Adrenal gland (tissue), 19 donors: ENCODE measurements at places on chromosomes 12 and 14. TPM values are rescaled to one million over a fixed set of nuclear protein-coding genes. Genes with fewer than 3 reads are reported as not detected.
A peak's percentile ranks its signal among the peaks of the same experiment; 100 is the strongest.

GRCh38 chr14:69259527-69260189 lies at the start of gene GALNT16:
Gene GALNT16 (plus strand): TSS chr14:69260158. CDS start chr14:69260291, 133 bp downstream.
- DNase-seq, result no peak

DNA sequence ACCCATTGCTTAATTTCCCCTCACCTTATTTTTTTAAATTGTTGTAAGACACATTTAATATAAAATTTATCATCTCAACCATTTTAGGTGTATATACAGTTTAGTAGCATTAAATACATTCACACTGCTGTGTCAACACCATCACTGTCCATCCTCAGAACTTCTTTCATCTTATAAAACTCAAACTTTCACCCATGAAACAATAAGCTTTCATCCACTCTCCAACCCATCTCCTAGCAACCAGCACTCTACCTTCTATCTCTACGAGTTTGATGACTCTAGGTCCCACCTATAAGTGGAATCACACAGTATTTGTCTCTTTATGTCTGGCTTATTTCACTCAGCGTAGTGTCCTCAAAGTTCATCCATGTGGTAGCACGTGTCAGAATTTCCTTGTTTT lies 75.5 kb downstream of the TBX3 start:
- DNase-seq, result no peak

DNA sequence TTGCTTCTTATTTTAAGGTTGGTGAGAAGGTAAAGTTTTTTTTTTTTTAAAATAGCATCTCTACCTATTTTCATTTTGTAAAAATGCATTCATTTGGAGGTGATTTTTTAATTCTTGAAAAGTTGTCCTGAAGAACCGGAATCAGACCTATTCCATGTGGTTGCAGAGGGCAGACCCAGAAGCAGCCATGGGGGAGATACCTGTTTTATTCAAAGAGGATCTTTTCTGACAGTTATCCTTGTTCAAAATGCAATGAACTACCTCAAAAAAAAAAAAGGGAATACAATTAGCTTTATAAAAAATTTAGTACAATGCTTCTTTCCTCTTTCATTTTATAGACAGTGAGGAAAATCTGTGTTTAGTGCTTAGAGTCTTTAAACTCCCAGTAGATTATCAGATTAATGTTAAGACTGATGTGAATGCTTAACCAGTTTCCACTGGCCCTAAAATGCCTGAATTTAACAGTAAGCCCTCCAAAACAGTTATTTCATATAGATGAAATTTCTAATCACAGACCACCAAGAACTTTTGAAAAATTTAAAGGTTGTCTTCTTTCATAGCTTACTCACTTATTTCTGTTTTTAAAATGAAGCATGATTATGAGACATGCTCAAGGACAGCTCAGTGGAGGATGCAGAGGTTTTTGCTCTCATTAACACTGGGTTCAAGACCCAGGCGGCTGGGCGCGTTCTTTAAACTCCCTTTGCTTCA lies 8.6 kb upstream of the NEMF start:
- DNase-seq, result no peak

GRCh38 chr12:18320036-18320617 lies 58.8 kb downstream of the PIK3C2G start:
- DNase-seq, result peak; percentile 33

- no peak for DNase-seq
These were observed 8.5 kb downstream of the KLHL33 start for GRCh38 chr14:20427231-20428009.

DNA sequence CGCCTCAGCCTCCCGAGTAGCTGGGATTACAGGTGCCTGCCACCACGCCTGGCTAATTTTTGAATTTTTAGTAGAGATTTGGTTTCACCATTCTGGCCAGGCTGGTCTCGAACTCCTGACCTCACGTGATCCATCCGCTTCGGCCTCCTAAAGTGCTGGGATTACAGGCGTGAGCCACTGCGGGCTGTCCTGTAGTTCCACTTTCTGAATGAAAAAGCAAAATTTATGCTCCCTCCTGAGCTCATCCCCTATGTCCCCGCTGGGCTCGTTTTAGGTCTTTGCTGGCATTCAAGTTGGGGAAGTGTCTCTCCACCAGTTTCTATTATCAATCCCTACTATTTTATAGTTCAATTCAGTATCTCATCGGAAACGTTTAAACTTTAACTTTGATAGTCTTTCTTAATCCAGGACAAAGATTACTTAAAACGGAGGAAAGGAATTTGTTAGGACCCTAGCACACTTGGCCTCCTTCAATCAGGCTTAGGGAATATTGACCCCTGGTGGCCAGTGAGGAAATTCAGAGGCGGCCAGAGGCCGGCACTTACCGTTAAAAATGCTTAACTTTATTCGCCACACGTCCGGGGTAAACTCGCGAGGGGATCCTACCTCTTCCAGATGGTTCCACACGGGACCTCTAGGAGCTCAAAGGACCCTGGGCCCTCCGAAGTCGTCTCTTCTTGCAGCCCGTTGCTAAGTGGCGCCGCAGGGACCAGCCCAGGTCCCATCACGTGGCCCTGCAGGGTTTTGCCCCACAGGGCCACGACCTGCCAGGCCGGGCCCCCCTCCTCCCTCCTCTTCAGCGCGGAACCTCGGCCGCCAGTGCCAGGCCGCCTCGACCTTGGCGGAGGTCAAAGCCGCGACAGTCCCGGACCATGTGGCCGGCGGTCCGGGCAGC lies 11.4 kb upstream of the DNAL1 start:
- peak; percentile 69 for DNase-seq

GRCh38 chr14:96574171-96574632 lies 72.0 kb downstream of the PAPOLA start:
- no peak for DNase-seq

DNA sequence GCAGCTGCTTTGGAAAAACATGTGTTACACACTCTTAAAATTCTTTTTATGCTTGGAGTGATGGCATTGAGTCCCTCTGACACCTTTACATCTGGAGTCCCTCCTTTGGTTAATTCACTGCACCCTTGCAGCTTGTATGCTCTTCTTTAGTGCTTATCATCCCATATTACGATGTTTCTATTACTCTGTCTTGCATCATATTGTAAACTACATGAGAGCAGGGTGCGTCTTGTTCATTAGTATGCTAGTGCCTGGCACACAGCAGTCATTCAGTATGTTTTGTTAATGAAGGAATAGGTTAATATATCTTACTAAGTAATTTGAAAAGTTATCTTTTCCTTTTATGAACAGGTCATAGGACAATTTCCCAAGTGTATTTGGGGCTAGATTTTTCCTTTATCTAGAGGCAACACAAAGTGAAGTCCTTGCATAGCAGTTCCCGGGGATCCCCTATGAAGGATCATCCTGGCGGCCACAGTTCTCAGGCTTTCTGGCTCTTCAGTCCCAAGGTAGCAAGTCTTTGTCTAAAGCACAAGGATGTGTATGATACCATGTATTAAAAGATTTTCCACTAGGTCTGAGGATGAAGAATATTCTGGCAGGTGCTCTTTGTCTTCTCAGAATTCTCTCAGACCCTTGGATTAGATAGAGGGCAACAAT lies 363.8 kb downstream of the FUT8 start:
- DNase-seq, result no peak

DNA sequence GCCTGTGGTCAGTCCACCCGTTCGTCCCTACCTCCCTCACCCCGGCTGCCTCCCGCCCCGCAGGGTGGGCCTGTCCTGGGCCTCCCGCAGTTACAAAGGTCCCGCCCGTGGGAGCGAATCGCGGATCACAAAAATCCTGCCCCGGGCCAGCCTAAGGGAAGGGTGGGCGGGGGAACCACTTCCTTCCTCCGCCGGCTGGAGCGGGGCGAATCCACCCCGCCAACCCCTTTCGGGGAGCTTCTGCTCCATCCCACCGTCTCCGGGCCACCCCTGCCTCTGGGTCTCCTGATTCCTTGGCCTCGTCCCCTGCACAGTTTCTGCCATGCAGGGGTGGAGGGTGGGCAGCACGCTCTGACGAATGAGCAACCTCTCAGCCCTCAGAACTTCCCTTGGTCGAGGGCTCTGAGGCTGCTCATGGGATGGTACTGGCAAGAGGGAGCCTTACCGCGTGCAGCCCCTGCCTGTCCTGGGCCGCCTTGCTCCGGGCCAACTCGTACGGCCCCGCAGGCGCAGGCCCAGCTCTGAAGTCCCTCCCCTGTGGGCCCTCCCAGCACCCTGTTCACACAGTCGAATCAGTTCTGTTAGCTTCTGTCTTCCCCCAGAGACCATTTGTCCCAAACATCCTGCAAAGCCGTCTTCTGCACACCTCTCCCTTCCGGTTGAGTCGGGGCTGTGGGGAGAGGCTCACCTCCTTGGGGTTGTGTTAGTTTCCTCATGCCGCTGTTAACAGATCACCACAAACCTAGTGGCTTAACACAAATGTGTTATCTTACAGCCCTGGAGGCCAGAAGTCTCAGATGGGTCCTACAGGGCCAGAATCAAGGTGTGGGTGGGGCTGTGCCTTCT lies 589 bp upstream of the HVCN1 start:
- no peak for DNase-seq

GRCh38 chr14:103070263-103070885 lies 13.0 kb upstream of the CDC42BPB start:
- peak; percentile 11 for DNase-seq

GRCh38 chr12:45913631-45914030 lies 76.7 kb downstream of the SCAF11 start:
- no peak for DNase-seq

GRCh38 chr12:85367936-85368335 lies 87.9 kb downstream of the ALX1 start:
- DNase-seq, result no peak

- DNase-seq, result no peak
These were observed 30.4 kb downstream of the RAP1B start for GRCh38 chr12:68641138-68641537.

GRCh38 chr14:22872833-22873520 lies 1.4 kb downstream of the LRP10 start:
- DNase-seq, result no peak

GRCh38 chr14:54642801-54643695 lies 76.1 kb downstream of the SAMD4A start:
- no peak for DNase-seq

- peak; percentile 5 for DNase-seq
These were observed at the start of gene TSPAN11 for GRCh38 chr12:30926243-30927221. Gene TSPAN11 (plus strand): TSS chr12:30926748. CDS start chr12:30953992, 27,244 bp downstream.

GRCh38 chr12:121600702-121601336 lies 20.0 kb upstream of the KDM2B start:
- DNase-seq, result no peak

GRCh38 chr12:125124320-125124966 lies 59.2 kb downstream of the AACS start:
- no peak for DNase-seq

GRCh38 chr12:131962069-131962468 lies 12.3 kb downstream of the EP400 start:
- DNase-seq, result no peak

DNA sequence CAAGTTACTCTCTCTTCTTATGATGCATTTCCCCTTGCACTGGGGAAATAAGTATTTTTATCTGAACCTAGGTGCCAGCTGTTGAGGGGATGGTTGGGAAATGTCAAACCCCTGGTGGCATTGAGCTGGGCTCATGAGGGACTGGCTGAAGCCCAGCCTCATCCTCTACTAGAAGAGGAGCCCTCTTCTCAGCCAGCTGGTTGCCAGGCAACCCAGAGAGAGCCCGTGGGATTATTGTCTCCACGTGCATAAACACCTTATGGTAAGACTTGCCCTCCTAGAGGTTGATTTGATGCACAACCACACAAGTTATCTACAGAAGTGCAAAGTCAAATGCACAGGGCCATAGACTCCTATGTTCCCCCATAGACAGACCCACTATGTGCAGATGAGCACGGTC lies 89.8 kb downstream of the WSCD2 start:
- no peak for DNase-seq

Gene TAOK3
- polyA plus RNA-seq, result 10.7 TPM

Gene SLC8A3
- polyA plus RNA-seq, result 1.3 TPM

Gene SIX4
- 0.64 TPM for polyA plus RNA-seq

Gene GARIN6
- polyA plus RNA-seq, result not detected

Gene PROX2
- polyA plus RNA-seq, result not detected

Gene LRP1-AS
- not detected for polyA plus RNA-seq

Gene MARS1
- polyA plus RNA-seq, result 114 TPM

Gene KCNA1
- not detected for polyA plus RNA-seq

Gene MIP
- polyA plus RNA-seq, result 0.24 TPM

Gene DIO3
- 0.16 TPM for polyA plus RNA-seq

Gene GLIPR1L2
- polyA plus RNA-seq, result 0.51 TPM

Gene BMP4
- polyA plus RNA-seq, result 24.6 TPM

Gene PZP
- 0.70 TPM for polyA plus RNA-seq
